ENCODE measurements at places on chromosomes 7 and 10.
A peak's percentile ranks its signal among the peaks of the same experiment; 100 is the strongest.

DNA sequence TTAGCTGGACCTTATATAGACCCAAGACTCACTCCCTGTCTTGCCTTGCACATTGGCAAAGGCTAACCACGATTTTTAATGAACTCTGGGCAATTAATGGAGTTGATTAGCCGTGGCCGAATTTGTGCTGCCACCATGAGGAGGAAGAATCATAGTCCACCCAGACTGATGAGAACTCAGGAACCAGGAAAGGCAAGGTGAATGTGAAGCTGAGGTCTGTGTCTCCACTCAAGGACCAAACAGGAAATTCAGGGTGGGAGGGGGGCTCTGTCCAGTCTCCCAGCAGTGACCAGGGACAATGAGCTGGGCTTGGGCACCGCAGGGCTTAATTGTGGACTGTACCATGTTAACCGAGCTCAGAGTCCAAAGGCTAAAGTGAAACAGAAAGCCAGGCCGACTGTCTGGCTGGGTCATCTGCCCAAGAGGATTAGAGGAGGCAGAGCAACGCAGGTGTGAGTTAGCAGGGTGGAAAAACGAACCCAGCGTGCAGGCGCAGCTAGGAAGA lies 127.0 kb upstream of the JCAD start:
- no peak for DNase-seq

- DNase-seq: peak; percentile 16
These were observed 228.1 kb upstream of the PFKP start for GRCh38 chr10:2839081-2839725.

- DNase-seq: peak; percentile 7
These were observed 350.6 kb downstream of the TFEC start for GRCh38 chr7:115679976-115680375.

DNA sequence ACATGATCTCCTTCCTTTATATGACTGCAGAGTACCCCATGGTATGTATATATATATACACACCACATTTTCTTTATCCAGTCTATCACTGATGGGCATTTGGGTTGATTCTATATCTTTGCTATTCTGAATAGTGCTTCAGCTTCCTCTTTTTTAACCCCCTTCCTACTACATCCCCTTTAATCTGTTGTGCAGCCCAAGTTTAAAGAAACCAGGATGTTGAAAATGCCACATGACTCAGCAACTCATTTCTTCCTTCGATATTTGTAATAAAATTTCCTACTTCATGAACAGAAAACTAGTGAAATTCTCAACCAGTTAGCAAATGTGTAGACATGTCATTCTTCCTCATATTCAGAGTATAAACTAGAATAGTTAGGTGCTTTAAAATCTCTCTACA lies 1245.7 kb upstream of the SORCS1 start:
- DNase-seq: peak; percentile 88

GRCh38 chr10:132878091-132878729 lies 64.2 kb downstream of the CFAP46 start:
- DNase-seq: no peak

DNA sequence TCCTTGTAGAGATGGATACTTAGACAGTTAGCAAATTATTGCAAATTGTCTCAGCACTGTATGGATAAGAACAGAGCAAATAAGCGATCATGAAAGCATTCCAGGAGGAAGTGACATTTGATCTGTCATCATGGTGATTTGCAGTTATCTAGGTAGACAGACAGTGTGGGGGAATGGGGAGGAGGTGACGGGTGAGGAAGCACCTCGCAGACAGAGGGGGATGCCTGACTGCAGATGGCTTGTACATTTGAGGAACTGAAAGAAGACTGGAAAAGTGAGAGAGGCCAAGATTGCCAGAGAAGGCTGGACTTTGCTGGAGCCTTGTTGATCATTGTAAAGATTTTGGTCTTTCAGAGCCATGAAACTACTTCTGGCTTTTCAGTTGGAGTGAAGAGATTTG lies 318.2 kb upstream of the CELF2 start:
- DNase-seq: peak; percentile 60

DNA sequence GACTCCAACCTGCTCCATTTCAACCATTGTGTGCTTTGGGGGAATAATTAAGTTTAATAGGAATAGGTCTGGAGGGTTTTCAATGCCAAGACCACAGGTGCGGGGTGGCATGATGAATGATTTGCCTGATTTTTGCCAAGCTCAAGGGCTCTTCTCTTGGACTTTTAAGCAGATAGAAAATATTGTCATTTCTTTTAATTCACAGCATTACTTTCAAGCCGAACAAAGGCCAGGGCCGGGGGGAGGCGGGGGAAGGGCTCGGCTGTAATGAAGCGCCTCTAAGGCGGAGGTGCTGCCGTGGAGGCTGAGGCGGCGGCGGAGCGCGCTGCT lies 6.5 kb downstream of the PTF1A start:
- no peak for DNase-seq

DNA sequence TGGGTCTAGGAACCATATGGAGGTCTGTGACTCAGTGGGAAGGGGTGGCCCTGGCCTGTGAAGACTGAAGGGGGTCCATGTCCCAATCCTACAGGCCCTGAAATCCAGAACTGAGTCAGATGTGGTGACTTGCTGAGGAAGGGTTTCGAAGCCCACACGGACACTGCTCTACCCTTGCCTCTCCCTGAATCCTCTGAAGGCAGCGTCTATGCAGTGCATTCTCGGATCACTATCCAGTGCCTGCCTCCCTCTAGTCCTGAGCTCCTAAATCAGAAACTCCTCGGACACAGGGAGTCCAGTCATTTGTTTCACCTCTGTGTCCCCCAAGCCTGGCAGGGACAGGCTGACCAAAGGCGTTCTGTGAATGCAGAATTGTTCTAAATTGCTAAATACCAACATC lies 25.4 kb upstream of the TMEM72 start:
- no peak for DNase-seq

DNA sequence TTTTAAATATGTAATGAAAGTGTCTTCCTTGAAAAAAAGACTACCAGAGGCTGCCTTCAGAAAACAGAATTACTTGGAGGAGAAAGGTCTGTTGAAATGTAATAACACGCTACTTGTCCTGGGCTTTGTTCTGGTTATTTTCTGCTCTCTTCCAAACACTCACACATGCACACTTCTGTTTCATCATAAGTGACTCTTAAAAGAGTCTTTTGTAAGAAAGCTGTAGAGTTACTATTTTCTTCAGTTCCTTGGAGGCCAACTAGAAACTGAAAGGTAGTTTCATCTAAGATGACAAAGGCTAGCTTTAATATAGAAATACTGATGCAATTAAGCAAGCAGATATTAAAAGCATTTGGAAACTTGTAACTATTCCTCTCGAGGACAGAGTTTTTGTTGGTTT lies 39.1 kb downstream of the TASOR2 start:
- peak; percentile 42 for DNase-seq

- no peak for DNase-seq
These were observed 7.2 kb downstream of the GCC1 start for GRCh38 chr7:127578036-127578684.

DNA sequence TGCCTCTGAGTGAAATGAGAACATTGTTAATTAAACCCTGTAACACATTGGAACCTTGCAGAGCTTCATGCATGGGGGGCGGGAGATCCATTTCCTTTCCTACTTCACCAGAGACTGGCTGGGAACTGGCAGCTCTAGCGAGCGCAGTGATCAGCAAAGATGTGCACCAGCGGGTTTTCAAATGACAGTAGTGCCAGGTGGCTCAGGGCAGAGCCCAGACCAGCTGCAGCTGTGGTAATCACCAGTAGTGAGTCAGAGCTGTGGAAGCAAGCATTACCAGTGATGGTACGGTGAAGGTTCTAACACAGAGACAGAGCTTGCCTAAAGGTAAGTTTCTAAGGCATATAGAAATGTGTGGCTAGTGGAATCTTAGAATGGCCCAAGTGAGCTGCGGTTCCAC lies 1009.7 kb upstream of the CELF2 start:
- no peak for DNase-seq

DNA sequence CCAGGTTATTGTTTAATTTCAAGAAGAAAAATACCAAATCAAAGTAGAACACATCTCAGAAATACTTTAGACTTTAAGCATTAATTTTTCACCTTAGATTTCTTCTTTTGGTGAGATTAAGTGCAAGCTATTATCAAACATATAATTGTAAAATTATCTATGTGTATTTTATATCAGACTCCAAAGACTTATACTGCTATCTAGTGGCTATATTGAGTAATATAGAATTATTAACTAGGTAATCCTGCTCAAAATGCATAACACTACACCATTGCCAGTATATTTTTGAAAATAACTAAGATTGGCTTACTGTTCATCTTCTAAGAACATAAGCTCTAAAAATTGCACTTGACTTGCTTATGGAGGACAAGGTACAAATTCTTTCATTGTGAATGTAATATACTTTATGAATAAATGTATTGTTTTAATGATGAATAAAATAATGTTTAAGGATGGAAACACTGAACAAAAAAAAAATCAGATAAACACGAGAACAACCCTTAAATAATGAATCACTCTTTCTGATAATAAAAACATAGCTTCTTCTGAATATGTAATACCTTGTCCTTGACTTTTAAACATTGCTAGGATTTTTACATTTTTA lies 86.7 kb upstream of the GNAI1 start:
- no peak for DNase-seq

GRCh38 chr10:44925224-44925623 lies 14.1 kb downstream of the TMEM72 start:
- no peak for DNase-seq

DNA sequence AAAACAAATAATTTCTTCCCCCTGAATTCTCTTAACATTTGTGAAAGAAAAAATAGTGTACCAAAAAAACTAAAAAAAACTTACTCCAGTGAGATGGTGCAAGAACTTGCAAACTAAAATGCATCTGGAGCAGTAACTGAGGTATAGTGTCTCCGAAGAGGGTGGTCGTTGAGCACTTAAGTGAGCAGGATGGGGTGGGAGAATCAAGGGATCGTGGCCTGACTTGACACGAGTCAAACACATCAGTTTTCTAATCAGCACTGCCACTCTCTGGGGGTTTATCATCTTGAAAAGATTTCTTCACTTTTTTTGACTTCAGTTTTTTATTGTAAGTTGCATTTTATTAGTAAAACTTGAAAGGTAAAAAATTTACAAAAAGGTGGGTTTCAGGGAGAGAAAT lies 2.5 kb downstream of the ZNF273 start:
- DNase-seq: no peak

DNA sequence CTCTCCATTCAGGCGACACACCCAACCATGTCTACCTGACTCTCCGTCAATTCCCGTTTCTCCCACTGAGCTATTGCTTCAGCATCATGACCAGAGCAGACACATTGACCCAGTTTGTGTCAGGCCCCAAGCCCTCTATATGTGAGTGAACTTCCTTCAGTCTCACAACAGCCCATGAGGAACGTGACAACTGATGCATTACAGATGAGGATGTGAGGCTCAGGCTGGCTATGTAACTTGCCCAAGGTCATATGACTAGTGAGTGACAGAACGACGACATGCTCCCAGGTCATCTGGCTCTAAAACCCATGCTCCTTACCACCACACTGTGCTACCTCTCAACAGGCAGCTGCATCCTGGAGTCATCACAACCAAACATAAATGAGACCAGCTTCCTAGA lies 3.7 kb downstream of the TMEM140 start:
- peak; percentile 28 for DNase-seq

DNA sequence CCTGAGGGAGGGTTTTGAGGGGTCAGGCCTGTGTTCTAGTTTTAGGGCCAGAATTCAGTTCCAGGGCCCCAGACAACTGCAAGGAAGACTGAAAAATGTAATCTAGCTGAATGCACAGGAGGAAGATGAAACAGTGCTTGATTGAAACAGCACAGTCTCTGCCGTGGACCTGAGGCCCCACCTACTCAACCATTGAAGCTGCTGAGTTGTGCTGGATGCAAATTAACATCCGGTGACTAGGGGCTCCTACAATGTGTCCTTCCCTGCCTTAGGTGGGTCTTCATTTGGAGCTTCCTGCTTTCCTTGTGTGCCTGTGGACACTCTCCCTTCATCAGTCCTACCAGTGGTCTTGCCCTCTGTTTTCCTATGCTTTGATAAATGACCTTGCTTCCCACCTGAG lies 5.7 kb downstream of the GLRX3 start:
- DNase-seq: no peak

DNA sequence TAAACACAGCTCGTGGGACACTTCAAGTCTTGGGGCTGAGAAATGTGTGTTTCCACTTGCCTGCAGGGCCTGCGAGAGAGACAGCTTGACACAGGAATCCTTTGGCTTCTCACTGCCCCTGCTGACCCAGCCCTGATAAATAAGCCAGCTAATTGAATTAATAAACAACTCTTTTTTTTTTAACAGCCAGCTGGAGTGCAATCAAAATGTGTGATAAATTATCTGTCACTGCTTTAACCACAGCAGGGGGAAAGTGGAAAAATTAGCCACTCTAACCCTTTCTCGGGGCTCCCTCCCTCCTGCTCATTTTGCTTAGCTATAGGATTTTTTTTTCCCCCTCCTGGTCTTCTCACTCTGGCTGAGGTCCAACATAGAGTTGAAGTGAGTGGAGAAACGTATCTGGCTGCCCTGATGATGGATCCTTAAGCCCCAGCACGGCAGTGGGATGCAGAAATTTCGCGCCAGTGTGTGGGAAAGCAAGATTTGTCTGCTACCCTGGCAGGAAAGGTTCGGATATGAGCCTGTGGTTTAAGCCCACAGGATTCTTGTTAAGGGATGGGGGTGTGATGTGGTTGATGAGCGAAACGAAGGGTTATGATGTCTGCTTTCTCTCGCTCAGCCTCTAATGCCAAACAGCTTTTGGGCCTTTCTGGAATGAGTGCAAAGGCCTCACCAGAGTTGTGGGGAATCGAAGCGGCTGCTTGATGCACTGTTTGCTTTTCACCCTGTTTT lies 173.8 kb downstream of the TRIL start:
- DNase-seq: peak; percentile 28

- DNase-seq: no peak
These were observed 51.5 kb upstream of the SHH start for GRCh38 chr7:155863721-155864151.

DNA sequence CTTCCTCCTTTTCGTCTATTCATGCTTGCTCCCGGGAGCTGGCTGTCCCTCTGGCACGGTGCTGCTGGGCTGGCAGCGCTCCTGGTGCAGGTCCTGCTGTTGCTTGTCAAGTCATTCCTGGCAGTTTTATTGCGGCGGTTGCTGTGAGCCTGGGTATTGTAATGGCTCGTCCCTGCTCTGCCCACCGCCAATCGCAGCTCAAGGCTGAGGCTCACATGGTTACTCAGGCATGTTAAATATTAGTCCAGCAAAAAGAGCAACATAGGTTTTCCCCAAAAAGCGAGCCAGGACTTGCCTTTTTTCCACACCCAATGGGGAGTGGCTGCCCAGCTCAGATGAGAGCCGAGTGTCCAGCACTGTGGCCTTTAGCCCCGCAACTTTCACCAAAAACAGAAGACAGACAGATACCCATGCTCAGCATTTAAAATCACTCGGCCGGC lies 492.9 kb upstream of the FOXK1 start:
- no peak for DNase-seq

GRCh38 chr10:59336632-59337031 lies 25.7 kb downstream of the FAM13C start:
- no peak for DNase-seq

- no peak for DNase-seq
These were observed 513.2 kb upstream of the PHF14 start for GRCh38 chr7:10460474-10460873.

DNA sequence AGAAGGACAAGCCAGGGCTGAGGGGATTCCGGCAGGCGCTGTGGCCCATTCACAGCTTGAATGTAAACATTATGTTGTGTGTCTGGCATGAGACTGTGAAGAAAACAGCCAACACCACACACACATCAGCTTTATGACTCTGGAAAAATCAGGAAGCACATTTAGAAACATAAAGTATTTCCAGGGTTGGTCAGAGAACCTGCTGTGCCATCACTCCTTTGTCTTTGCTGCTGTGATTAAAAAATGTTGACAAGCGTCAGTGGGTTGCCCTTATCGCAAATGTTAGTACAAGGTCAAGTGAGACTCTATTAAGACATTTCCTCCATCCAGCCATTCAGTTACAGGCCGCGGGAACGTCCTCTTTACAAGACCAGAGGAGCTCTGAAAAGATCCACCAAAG lies 95.4 kb downstream of the TAX1BP1 start:
- no peak for DNase-seq

All from MV-4-11 (cell line).